ENCODE measurements at places on chromosomes 2 and 18. TPM values are rescaled to one million over a fixed set of nuclear protein-coding genes. Genes with fewer than 3 reads are reported as not detected.
A peak's percentile ranks its signal among the peaks of the same experiment; 100 is the strongest.

The TCF4 gene
- total RNA-seq = 115 TPM

DNA sequence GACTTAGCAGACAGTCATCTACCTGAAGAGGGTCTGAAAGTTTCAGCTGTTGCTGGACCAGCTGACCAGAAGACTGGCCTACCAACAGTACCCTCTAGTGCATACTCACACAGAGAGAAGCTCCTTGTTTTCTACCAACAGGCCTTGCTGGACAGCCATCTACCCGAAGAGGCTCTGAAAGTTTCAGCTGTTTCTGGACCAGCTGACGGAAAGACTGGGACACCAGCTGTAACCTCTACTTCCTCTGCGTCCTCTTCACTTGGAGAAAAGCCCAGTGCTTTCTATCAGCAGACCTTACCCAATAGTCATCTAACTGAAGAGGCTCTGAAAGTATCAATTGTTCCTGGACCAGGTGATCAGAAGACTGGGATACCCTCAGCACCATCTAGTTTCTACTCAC is 63.2 kb downstream of the ALMS1 start:
- H3K27ac ChIP-seq = no peak overlapping the region
- DNase-seq = no peak
- H3K4me3 ChIP-seq = no peak overlapping the region
- H3K4me1 ChIP-seq = no peaks in the 10 kb centered on the region
- no peaks in the 10 kb centered on the region for H3K36me3 ChIP-seq

DNA sequence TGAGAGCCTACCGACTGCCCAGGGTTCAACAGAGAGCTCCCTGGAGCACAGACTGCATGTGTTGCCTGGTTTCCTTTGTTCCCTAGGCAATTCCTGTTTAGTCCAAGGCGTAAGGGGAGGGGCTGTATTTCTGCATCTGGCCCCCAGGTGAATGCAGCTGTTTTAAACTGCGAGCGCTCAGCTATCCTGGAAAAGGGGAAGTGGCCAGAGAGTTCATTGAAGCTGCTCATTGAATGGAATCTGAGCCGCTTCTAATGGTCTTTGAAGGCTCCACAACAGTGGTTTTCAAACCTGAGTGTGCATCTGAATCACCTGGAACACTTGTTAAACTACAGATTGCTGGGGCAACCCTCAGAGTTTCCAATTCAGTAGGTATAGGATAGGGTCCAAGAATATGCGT is 18.1 kb downstream of the MAPK4 start:
- H3K4me1 ChIP-seq = no peaks in the 10 kb centered on the region
- no peak overlapping the region for H3K27ac ChIP-seq
- DNase-seq = no peak
- H3K4me3 ChIP-seq = no peak overlapping the region
- no peaks in the 10 kb centered on the region for H3K27me3 ChIP-seq

- H3K4me1 ChIP-seq = no peaks in the 10 kb centered on the region
- H3K4me3 ChIP-seq = no peak overlapping the region
- no peaks in the 10 kb centered on the region for H3K36me3 ChIP-seq
- no peaks in the 10 kb centered on the region for H3K27me3 ChIP-seq
Observed at GRCh38 chr2:48601349-48601748, 16.3 kb upstream of the GTF2A1L start.

DNA sequence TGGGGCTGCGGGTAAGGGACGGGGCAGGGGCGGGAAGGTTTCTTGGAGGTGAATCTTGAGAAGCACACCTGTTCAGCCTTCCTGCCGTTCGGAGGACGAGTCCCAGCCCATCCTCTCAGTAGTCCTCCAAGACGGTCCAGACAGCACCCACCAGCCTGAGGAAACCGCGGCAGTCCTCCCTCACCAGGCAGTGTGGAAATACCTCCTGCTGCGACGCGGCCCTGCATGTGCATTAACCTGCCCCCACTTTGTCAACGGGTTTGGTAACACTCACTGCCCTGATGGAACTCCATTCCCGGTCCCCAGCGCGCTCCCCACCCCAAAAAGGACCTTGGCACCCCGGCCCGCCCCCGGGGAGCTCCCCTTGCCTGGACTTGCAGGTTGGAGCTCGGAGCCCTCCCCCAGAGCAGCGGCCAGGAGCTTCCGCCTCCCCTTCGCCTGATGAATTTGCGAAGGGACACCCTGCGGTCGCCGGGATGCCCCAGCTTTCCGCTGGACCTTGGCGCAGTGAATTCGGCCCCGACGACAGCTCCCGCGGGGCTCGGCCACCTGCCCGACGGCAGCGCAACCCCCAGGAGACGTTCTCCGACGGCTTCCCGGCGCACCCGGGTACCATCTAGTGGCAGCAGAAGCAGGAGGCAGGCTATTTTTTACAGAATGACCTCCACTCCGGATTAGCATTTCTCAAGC is 31.5 kb downstream of the ACVR1C start:
- peak; percentile 26 for DNase-seq
- no peak overlapping the region for H3K4me3 ChIP-seq
- H3K27me3 ChIP-seq = no peaks in the 10 kb centered on the region
- no peaks in the 10 kb centered on the region for H3K4me1 ChIP-seq
- H3K36me3 ChIP-seq = no peaks in the 10 kb centered on the region
- no peak overlapping the region for H3K27ac ChIP-seq

DNA sequence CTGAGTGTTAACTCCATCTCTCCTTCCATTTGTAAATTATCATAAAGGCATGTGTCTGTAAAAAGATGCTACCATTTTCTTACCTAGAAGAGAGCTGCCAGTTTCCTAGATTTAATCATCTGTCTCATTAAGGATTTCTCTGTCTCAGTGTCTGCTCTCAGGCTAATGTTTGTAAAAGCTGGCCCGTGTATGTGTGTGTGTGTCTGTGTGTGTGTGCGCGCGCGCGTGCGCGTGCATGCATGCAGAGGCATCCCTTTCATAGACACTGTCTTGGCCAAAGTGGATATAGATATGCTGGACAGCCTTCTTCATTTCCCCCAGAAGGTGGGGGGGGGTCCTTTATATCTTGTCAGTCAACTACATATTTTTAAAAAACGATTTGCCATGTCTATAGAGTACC is 18.9 kb downstream of the MGAT5 start:
- H3K27ac ChIP-seq = no peak overlapping the region
- H3K27me3 ChIP-seq = no peaks in the 10 kb centered on the region
- peaks cover 4% of the 10 kb centered on the region for H3K36me3 ChIP-seq
- no peak for DNase-seq

DNA sequence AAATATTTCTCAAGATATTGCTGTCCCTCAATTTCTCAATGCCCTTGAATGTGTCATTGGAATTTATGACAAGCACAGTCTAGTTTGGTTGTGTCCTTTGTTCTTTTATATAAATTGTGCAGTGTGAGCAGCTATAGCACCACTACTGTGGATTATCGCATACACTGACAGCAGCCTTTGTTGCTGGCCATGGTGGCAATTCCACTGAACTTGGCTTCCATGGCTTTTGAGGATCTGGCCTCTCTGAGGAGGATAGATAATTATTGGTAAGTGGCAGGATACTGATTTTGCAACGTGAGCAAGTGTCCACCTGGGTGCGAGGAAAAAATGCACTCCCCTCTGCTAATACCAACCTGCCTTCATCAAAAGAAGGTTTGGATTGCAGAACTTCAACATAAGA is 84.0 kb downstream of the RDH14 start:
- no peaks in the 10 kb centered on the region for H3K27me3 ChIP-seq
- no peak overlapping the region for H3K4me3 ChIP-seq
- no peaks in the 10 kb centered on the region for H3K36me3 ChIP-seq
- no peaks in the 10 kb centered on the region for H3K4me1 ChIP-seq
- DNase-seq = no peak

All from upper lobe of left lung (tissue), 6 donors.